ENCODE measurements at places on chromosomes 3 and 15.
A peak's percentile ranks its signal among the peaks of the same experiment; 100 is the strongest.

- no peak for DNase-seq
Observed at GRCh38 chr3:149638228-149639092, 19.4 kb downstream of the WWTR1 start.

DNA sequence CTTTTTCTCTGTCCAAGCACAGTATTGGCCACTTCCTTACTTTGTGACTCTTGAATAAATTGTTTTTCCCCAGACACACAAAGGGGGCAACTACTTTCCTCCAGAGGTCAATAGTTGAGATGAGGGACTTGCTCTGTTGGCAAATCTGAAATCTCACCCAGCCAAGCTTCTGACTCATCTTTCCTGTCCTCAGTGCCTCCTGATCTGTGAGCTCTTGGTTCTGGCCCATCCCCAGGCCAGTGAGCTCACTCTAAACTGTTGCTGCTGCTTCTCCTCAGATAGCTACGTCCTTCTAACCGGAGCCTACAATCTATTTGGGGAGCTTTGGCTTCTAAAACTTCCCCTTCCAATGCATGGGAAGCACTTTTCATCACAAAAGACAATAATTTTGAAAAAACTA is 50.0 kb upstream of the NMD3 start:
- peak; percentile 65 for DNase-seq

- DNase-seq = no peak
Observed at GRCh38 chr3:125045194-125045593, 10.6 kb downstream of the HEG1 start.

DNA sequence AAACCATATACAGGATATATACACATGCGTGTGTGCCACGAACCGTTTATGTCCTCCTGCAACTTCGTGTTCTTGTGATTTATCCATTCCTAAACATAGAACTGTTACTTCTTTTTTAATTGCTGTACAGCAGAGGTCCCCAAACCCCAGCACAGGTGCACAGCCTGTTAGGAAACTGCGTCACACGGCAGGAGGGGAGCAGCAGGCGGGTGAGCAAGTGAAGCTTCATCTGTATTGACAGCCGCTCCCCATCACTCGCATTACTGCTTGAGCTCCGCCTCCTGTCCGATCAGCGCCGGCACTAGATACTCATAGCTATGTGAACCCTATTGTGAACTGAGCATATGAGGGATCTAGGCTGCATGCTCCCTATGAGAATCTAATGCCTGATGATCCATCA is 34.9 kb upstream of the NRROS start:
- no peak for DNase-seq

- no peak for DNase-seq
Observed at GRCh38 chr15:31264559-31265089, 62.0 kb upstream of the KLF13 start.

DNA sequence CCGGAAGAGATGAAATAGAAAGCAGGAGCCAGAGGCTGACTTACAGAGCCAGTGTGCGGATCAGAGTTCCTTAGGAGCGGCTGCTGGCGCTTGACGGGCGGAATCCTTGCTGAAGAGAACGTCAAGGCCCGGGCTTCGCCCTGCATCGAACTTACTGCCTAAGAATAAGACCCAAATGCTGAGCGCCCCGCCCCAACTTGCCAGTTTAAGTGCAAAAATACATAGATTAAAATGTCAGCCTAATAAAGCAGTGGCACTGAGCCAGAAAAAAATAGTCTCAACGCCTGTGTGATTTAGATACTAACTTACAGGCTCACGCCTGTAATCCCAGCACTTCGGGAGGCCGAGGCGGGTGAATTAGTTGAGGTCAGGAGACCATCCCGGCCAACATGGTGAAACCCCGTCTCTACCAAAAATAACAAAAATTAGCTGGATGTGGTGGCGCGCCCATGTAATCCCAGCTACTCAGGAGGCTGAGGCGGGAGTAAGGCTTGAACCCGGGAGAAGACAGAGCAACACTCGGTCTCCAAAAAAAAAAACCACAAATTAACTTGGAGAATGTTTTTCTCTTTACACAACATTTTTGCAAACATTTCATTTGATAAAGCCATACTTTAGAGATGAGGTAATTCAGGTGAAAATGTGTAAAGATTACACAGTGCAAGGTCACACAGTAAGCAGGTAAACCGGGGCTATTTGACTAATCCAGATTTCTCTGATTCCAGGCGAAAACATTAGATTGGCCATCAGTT is 1.2 kb upstream of the UBP1 start:
- DNase-seq = no peak

DNA sequence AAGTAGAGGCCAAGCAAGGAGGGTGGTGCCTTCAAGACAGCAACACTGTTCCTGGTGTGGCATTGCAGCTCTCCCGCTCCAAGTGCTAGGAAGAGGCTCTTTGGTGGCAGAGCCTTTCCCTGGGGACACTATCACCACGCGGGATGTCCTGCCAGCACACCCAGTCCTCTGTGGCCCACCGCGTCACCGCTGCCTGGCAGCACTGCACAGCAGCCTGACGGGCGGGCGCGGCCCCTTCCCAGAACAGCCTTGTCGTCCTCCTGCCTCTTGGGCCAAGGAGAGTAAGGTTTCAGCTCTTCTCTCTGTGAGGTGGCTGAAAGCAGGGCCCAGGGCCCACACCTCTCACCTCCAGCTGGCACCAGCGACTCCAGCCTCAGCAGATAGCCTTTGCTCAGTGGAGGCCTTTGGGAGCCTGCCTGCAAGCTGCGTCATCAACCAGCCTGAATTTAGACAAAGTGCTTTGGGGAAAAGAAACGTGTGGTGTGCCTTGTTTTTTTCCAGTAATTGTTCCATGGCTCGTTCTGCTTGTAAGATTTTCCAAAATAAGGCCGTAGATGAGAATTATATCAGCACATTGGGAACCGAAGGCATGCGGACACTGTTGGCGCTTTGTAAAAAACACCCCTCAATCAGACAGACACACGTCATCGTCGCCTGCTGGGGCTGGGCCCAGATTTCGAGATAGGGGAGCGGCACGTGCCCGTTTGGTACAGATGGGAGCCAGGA is 65.0 kb downstream of the AAGAB start:
- DNase-seq = no peak

DNA sequence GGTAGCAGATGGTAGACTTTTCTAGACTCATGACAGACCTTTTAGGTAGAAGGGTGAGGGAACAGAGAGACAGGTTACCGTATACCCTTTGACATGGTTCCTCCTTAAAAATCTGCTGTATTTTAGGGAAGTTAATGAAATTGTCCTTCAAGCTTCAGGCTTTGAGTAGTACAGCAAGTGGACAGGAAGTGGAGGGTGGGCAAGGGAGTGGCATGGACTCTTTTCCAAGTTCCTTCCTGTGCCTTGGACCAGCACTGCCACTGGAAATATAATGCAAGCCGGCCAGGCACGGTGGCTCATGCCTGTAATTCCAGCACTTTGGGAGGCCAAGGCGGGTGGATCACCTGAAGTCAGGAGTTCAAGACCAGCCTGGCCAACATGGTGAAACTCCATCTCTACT is 156.1 kb upstream of the LRRFIP2 start:
- peak; percentile 57 for DNase-seq

DNA sequence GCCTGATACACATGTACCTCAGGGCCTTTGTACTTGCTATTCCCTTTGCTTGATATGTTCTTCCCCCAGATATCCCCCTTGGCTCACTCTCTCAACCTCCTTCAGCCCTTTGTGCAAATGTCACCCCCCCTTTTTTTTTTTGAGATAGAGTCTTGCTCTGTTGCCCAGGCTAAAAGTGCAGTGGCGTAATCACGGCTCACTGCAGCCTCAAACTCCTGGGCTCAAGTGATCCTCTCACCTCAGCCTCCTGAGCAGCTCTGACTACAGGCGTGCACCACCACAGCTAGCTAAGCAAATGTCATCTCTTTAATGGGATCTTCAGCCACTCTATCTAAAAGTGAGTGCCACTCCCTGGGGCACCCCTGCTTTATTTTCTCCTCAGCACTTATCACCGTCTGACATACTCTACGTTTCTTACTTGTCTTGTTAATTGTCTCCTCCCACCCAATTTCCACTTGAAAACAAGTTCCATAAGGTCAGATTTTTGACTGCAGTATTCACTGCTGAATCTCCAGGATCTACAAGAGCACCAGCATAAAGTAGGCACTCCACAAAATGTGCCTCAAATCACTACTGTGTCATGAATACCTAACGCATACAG is 14.6 kb downstream of the IP6K2 start:
- DNase-seq = no peak
